ENCODE measurements at places on chromosomes 5 and 9.

GRCh38 chr9:6354072-6354686, 26.0 kb downstream of the TPD52L3 start:
- DNase-seq, result no peak

DNA sequence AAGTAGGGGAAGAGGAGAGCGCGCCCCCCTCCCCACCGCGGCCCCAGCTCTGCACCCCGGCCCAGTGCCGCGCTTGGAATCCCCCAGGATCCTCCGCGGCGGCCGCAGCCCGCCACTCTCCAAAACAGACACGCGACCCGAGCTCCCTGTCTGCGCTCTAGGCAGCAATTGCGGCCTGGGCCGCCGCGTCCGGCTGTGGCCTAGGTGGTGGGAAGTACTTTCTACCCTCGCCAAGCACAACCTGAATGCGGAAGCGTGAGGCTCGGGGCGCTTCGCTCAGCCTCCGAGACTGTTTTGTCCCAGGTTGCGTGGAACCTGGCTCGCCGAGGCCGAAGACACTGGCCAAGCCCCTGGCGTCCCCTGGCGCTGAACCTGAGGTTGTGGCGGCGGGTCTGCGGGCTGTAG, 3.3 kb upstream of the FOXB2 start:
- no peak for DNase-seq

GRCh38 chr5:152403046-152403445, 2.0 kb downstream of the NMUR2 start:
- no peak for DNase-seq

DNA sequence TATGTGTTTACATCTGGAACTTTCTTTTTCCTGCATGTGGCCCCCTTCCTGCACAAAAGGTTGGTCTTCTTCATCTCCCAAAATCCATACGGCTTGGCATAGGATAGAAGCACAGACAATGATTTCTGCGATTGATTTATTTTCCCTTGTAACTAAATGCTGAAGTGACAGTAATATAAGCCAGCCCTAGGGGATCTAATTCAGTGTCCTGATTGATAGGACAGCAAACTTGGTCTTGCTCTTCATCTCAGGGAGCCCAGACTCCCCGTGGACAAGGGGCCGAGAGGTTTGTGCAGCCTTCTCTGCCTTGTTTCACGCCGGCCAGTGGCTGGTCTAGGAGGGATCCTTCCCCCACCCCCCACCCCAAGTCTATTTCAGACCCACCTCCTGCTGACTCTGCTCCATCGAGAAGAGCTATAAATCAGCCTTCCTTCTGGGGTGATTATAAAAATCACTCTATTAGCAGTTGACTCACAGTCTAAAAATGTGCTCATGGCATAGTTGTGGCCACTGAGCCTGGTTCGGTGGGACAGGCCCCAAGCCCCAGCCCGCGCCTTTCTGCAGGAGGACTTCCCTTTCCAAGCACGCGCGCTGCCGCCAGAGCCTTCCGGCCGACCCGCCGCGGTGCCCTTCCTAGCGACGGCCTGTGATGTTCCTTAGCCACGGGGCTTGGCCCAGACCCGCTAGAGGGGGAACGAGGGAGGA, 89.8 kb upstream of the COL5A1 start:
- no peak for DNase-seq

DNA sequence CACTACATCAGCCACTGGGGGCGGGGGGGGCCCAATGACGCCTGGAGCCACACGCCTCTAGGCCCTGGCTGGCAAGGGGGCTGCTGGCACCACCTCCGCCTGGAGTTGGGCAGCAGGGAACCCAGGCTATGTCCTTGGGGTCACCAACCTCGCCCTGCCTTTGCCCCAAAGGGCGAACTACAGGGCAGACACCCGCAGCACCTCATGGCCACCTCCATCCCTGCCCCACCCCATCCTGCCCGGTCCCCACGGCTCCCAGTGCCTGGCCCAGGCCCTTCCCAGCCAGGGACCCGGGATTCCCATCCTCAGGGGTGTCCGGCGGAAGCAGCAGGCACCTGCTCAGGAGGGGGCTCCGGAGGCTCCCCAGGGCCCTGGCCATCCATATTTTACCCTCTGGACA, 37.0 kb downstream of the NACC2 start:
- DNase-seq, result no peak

Data from NK-92 treated with Interleukin-12 subunit alpha and Interleukin-12 subunit beta, amount 100 ng/mL, for 24 hours (cell line).